ENCODE measurements at places on chromosomes 2 and 18. TPM values are rescaled to one million over a fixed set of nuclear protein-coding genes. Genes with fewer than 3 reads are reported as not detected.

COPS9 gene
- 112 TPM for total RNA-seq

GPAT2 gene
- 19.6 TPM for total RNA-seq

GPR39 gene
- total RNA-seq, result not detected

KRTCAP3 gene
- 4.5 TPM for total RNA-seq

DNA sequence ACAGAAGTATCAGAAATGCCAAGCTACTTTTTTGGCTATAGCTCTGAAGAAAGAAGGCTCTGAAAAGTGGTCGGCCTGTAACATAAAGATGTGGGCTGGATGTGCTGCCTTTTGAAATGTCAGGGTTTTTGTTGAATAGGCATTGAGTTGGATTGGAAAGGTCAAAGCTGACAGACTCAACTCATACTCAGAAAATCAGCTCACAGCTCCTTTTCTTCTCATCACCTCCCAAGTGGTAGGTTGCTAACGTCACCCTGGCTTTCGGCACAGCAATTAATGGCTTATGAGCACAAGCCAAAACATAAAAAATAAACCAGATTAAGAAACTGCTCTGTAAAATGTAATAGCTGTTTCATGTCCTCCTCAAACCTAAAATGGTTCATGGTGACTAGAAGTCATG, 68.3 kb downstream of the KCNF1 start:
- no peak overlapping the region for H3K27ac ChIP-seq
- H3K36me3 ChIP-seq, result no peaks in the 10 kb centered on the region
- no peak for DNase-seq

DNA sequence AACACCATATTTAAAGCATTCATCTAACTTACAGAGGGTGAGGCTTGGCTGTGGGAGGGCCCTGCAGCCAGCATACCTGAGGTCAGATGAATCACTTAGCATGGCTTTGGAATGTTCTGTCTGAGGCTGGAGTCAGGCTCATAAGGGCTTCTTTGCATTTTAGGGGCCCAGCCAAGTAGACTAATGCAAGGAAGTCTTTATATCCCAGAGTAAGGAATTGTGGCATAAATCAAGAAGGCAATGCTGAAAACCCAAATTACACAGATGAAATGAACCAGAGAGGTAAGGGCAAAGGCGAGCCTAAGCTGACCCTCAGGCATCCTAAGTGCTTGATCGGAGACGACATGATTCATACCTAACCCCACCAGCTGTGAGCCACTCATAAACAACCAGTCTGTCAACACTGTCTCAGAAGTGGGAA, 383.6 kb downstream of the DCC start:
- no peak overlapping the region for H3K4me3 ChIP-seq
- no peak overlapping the region for H3K27ac ChIP-seq
- no peaks in the 10 kb centered on the region for H3K27me3 ChIP-seq
- no peaks in the 10 kb centered on the region for H3K4me1 ChIP-seq
- no peak for DNase-seq

GRCh38 chr2:150391779-150392178, 95.7 kb downstream of the RND3 start:
- no peaks in the 10 kb centered on the region for H3K36me3 ChIP-seq
- no peak for DNase-seq
- H3K4me3 ChIP-seq, result no peak overlapping the region
- H3K4me1 ChIP-seq, result no peaks in the 10 kb centered on the region
- no peak overlapping the region for H3K27ac ChIP-seq

GRCh38 chr2:75607988-75608683, 38.4 kb upstream of the MRPL19 start:
- H3K4me1 ChIP-seq, result no peaks in the 10 kb centered on the region
- DNase-seq, result no peak
- peaks cover 46% of the 10 kb centered on the region for H3K27me3 ChIP-seq
- H3K4me3 ChIP-seq, result no peak overlapping the region

GRCh38 chr2:162282765-162283425, 35.6 kb downstream of the IFIH1 start:
- H3K4me1 ChIP-seq, result peaks cover under 1% of the 10 kb centered on the region
- no peak overlapping the region for H3K27ac ChIP-seq
- DNase-seq, result no peak

Data from activated CD8-positive, alpha-beta memory T cell treated with anti-CD3 and anti-CD28 coated beads, Interleukin-2, amount 10 ng/mL, durations not matched to agents 7 days and 5 days (primary cell).